ENCODE measurements at places on chromosomes 1 and 21.
A peak's percentile ranks its signal among the peaks of the same experiment; 100 is the strongest.

GRCh38 chr21:20551939-20552338 is 446.3 kb upstream of the NCAM2 start:
- no peak for DNase-seq

DNA sequence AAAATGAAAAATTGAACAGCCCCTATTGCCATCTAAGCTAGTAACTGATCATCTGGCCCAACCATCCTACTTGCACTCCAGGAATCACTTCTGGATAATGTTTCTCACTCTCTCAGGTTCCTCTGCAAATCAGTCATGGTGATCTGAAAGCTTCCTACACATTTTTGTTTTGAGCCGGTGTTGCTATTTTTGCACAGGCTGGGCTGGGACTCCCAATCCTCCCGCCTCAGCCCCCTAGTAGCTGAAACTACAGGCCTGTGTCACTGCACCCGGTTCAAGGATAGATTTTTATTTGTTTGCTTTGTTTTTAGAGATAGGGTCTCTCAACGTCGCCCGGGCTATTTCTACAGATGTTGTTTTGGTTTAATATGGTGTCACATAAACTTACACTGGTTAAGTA is 40.5 kb upstream of the HMCN1 start:
- DNase-seq: no peak

DNA sequence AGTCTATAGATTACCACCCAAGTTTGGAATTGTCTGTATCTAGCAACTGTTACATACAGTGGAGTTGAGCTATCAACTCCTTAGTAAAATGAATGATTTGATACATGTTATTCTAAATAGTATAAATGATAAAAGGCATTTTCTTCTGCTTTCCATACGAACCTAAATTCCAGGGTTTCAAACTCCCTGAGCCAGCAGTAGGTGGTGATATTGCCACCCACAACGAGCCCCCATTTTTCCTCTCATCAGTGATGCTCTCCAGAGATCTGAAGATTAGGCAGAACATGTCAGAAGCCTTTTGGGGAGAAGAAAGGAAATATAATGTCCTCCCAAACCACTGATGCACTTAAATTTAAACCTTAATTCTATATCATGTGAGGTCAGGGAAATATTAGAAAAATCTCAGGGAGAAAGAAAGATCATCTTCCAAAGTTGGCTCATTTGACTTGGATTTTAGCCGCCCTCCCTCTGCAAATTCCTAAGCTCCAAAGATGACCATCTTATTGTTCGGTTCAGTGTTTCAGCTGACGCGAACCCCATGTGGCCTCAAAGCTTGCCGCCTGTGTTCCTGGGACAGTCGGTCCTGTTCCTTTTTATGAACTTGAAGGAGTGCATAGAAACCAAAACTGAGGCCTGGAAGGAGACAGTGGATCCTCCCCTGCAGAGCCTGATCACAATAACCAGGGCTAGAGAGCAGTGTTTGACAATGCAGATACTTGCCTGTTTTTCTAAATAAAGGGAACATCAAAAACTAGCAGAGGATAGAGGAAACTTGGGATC is 2.3 kb downstream of the EVA1C start:
- DNase-seq: peak; percentile 77

- DNase-seq: no peak
Observed at GRCh38 chr1:228792601-228793000, 57.3 kb downstream of the RHOU start.

DNA sequence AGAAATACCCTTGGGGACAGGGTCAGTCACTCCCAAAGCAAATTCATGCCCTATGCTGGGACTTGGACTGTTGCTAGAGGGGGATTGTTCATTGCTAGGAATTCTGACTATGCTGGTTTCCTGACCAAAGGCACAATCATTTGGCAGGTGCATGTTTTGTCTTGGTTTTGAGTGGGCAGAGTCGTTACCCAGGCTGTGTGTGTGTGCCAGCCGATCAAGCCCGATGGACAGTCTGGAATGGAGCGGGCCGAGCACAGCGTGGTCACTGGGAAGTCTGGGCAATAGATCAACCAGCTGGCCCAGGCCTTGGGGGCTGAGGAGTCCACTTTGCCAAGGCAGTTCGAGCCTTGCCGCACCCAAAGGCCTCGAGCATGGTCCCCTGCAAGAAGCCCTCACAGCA is 60.9 kb downstream of the HTR6 start:
- DNase-seq: no peak

DNA sequence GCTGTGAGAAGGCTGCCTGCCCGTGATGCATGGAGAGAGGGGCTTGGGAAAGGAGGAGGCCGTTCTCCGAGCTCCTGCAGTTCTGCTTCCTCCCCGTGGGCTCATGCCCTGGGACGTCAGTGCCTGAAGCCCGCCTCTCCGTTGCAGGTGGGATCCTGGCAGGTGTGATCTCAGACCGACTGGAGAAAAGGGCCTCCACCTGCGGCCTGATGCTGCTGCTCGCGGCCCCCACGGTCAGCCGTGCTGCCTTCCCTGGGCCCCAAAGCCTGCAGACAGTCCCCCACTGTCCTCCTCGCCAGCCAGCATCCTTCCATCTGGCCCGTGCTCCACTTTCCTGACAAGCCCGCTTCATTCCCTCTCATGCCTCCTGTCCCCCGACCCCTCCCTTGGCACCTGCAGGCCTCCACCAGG is 50.9 kb downstream of the SLC37A1 start:
- DNase-seq: no peak

DNA sequence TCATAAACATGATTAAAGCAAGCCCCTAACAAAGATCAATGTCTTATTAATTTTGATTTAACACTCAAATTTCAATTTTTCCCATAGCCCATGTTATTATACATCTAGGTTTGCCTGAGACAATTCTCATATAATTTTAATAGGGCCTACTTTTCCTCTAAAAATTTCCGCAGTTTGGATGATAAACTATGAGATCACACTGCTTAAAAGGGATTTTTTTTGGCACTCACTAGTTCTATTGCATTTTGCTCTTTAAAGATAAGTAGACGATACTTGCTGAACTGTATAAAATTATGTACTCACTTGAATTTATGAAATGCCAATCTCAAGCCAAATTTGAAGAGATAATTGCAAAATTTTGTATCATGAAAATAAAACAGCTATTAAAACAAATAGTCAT is 480.4 kb upstream of the ZRANB2 start:
- peak; percentile 32 for DNase-seq

DNA sequence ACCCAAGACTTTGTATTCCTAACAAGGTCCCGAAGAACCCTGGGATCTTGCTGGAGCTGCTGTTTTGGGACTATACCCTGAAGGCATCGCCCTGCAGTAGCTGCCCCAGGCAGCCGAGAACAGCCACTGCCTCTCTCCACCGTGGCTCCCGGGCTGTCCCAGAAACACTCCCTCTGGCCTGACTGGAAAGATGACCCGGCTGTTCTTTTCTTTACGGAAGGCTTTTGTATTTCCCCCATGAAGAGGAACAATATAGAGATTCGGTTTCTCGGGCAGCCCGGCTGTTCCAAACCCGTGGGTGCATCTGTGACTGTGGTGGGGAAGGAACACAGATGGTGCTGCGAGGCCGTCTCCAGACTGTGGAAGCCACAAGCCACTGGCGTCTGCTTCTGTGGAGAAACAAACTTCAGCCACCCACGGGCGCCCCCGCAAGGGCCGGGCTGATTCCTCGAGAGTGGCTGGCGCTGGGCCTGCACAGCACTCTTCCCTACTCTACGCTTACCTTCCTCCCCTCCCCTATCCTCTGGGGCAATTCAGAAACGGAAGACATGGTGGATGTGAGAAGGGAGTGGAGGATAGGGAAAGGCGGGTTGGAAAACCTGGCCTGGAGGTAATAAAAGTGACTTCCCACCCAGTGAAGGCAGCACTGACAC is 33.7 kb upstream of the VASH2 start:
- DNase-seq: peak; percentile 10

- DNase-seq: peak; percentile 64
Observed at GRCh38 chr21:28069450-28069923, 923.2 kb downstream of the LTN1 start.

DNA sequence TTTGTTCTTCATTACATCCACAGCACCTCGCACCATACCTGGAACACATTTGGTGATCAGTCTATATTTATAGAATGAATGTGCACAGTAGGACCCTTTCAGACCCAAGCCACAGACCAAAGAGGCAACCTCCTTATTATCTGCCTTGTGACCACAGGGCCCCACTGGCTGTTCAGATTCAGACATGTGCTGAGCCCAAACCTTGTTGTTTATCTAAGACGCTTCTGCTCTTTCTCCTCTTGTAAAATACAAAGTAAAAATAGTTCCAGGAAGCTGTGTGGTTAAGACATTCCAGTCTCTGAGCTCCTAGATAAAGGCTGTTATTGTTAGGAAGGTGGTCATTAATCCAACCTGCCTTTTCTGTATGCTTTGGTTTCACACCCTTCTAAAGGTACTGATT is 3.6 kb upstream of the SCMH1 start:
- peak; percentile 64 for DNase-seq

- DNase-seq: no peak
Observed at GRCh38 chr21:34877485-34878128, 171.5 kb downstream of the RUNX1 start.

DNA sequence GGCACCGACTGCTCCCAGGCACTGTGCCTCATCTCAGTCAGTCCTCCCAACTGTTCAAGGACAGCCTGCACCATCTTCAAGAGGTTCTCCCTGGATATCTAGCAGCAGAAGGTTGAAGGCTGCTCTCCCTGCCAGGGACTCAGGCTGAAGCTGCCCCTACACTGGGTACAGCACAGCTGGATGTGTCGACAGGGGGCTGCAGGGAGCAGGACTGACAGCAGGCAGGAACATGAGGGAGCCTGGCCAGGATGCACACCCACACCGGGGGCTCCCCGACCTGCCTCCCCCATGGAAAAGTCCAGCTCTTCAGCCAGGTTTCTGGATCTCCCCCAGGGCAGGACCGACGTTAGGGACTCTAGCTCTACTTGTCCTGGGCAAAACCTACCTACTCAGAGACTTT is 20.5 kb downstream of the SETD4 start:
- DNase-seq: no peak

GRCh38 chr1:171218661-171219060 is 29.6 kb upstream of the FMO1 start:
- DNase-seq: peak; percentile 78

DNA sequence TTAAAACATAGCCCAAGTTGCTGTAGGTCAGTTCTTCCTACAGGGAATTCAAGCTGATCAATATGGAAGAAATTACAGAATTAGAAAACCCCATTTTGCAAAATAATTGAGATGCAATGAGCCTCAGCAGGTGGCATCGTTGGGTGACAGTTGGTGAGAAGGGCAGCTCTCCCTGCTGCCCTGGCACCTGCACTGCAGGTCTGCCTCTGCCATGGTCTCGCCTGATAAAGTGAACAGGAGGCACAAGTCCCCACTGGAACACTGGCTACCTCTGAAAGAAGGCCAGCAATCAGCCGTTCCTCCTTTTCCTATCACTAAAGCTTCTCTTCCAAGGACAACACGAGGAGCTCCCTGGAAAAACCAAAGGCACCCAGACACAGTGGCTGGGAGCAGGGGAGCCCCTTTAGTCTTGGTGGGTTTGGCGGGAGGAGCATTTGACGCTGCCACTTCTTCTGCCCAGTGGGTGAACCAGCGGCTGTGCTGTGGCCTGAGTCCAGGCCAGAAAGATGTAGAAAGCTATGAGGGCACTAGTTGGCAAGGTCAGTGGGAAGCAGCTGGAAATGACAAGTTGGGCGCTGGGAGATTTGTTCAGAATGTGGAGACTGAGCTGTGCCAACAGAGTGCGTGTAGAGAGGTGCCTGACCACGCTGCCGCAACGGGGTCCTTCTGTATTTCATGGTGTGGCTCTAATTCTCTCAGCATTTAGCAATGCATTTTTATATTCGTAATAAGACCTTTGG is 93.1 kb downstream of the RIPK4 start:
- no peak for DNase-seq

- no peak for DNase-seq
Observed at GRCh38 chr1:16998589-16998988, 13.1 kb downstream of the ATP13A2 start.

DNA sequence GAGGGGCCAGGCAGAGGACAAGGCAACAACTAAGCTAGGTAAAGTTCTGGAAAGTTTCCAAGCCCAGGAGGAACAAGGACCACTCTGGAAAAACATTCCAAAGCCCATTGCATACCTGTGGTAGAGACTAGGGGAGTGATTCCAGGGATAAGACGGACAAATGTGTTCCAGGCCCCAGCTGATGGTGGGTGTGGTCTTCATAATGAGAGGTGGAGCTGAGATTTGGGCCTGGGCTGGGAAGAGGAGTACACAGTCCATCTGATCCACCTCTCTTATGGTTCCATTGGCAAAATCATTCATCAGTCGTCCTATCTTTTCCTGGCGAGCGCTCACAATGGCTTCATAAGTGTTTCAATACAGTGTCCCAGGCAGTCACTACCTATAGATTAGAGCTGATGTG is 4.5 kb downstream of the KLHDC7A start:
- DNase-seq: no peak

DNA sequence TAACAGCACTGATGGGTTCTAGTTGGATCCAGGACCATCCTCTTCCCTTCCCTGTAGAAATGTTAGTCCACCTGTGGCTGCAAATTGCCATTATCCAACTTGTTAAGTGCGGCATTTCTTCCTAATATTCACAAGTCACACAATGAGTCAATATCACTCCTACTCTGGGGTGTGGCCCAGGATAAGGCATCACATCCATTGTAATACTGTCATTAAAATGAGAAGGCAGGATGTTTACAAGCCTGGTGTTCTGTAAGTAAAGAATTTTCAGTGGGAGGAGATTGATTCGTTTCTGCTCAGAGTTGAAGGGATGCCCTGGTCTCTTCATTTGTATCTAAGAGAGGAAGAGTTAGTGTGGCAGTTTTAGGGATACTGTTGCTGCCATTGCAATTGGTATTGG is 18.1 kb upstream of the ARHGAP29 start:
- no peak for DNase-seq

GRCh38 chr1:164926107-164926506 is 367.1 kb downstream of the PBX1 start:
- DNase-seq: no peak

GRCh38 chr1:85027242-85027983 is 20.9 kb downstream of the MCOLN3 start:
- DNase-seq: peak; percentile 28

- DNase-seq: no peak
Observed at GRCh38 chr1:237894131-237894530, 3.4 kb upstream of the ZP4 start.

DNA sequence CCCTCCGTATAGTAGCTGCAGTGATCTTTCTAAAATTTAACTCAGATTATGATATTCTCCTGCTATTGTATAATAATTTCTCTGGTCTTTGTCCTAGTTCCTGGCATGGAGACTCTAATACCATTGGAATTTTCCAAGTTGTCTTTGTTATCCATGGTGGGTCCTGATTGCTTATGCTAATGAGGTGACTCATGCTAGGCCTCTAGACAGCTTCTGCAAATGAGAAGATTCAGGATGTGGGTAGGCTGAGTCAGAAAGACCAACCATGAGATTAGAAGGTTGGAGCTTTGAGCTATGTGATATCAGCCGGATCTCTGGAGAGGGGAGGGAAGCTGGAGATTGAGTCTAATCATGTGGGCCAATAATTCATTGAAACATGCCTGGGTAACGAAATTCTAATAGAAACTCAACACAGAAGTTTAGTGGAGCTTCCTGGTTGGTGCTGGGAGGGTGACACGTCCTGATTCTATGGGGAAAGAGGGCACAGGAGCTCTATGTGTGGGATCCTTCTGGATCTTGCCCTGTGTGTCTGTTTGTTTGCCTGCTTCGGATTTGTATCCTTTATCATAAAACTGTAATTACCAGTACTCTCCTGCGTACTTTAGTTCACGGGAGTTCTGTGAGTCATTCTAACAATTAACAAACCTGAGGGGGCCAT is 73.2 kb upstream of the CNIH3 start:
- DNase-seq: peak; percentile 99

GRCh38 chr21:41229509-41230248 is 61.7 kb downstream of the BACE2 start:
- no peak for DNase-seq

GRCh38 chr1:98299861-98300260 is 361.7 kb upstream of the SNX7 start:
- DNase-seq: no peak
